ENCODE measurements at places on chromosomes 2 and 18. TPM values are rescaled to one million over a fixed set of nuclear protein-coding genes. Genes with fewer than 3 reads are reported as not detected.
A peak's percentile ranks its signal among the peaks of the same experiment; 100 is the strongest.

DNA sequence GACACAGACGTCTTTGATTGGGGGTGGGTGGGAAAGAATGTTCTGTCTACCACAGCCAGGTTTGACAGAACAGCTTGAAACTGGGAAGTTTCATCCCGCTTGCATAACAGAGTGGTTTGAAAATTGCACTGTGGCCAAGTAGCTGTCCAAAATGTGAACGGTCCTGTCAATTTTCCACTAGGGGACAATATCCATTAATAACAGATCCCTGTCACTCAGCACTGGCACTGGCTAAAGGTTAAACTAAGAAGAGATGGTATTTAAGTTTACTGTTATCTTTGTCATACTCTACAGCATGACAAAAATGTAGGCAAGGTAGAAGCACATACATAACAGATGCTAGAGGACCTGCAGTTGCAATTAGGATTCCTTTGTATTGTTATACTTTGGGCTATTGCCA lies 55.6 kb upstream of the ACMSD start:
- peak; percentile 27 for DNase-seq

Gene ANKAR
- 0.92 TPM for polyA plus RNA-seq

GRCh38 chr2:73307720-73308119 lies 14.4 kb upstream of the EGR4 start:
- DNase-seq, result no peak

GRCh38 chr2:46493241-46493970 lies 14.0 kb downstream of the TMEM247 start:
- DNase-seq, result no peak

- DNase-seq, result no peak
Measured at GRCh38 chr2:14628901-14629300, 3.6 kb upstream of the LRATD1 start.

DNA sequence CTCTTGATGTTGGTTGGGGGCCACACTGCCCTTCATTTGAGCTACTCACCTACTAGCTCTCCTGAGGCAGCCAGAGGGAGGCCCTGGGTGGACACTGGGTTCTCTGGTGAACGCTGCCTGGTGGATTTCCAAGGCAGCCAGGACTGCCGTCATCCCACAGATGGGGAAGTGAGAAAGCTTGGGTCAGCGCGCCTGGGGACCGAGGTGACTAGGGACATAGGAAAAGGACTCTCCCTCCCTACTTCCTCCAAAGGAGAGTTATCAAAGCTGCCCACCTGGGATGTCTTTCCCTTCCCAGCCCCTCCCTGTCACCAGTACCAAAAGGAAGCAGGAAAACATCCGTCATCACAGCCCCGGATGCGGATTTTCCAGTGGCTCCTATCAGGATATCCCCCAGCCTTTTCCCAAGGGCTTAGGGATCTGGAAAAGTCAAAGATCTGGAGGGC lies 3.8 kb upstream of the SEMA4C start:
- DNase-seq, result no peak

DNA sequence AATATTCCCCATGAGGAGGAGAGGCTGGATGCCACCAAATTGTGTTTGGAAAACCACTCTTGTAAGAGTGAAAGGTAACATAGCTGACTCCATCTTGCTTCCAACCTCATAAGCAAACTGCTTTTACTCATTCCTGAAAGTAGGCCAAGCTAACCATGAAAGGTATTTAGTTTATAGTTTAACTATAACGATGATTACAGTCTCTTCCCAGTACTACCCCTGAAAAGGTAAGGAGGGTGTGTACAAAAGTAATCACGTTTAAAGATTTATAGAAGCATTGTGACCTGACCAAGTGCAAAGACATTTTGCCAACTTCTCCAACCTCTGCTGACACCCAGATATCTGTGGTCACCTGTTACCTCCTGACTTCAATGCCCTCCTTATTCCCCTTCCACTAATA lies 122.6 kb downstream of the CD8B2 start:
- DNase-seq, result no peak

Gene AQP12A
- polyA plus RNA-seq, result not detected

DNA sequence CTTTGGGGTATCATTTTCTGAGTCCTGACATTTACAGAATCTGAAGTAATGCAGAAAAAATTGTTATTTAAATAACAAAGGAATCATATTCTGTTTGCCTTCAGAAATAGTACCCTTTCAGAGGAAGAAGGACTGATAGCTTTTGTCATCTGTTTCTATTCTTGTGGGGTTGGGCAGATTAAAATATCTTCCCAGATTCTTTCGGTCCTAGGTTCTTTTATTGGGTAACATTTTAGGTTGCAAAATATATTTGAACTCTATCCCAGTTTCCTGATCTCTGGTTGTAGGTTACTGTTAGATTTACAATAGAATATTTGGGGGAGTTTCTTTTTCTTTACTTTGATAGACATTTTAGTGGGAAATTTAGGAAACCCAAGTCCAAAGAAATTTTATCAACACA lies 550.5 kb downstream of the SPAG16 start:
- no peak for DNase-seq

- DNase-seq, result peak; percentile 57
Measured at GRCh38 chr2:9207641-9208311, 1.2 kb downstream of the ASAP2 start.

Gene NEU2
- not detected for polyA plus RNA-seq
